Left renal pelvis (tissue), 4 donors: ENCODE measurements at places on chromosomes 3 and 15.

- no peak for DNase-seq
Measured at GRCh38 chr3:124268355-124268754, 276.4 kb upstream of the ROPN1 start.

- DNase-seq: no peak
Measured at GRCh38 chr3:187750006-187750512, 4.8 kb upstream of the BCL6 start.

GRCh38 chr3:13299531-13300155 lies 120.5 kb downstream of the NUP210 start:
- DNase-seq: no peak

GRCh38 chr3:62874711-62875557 lies at the start of gene CADPS:
Gene CADPS (minus strand): TSS chr3:62875416. CDS start chr3:62875029, 387 bp downstream.
- DNase-seq: no peak

GRCh38 chr3:142595581-142595950 lies 627 bp upstream of the PLS1 start:
- DNase-seq: no peak

- DNase-seq: peak; percentile 3
Measured at GRCh38 chr15:42547918-42548248, 710 bp downstream of the LRRC57 start.

DNA sequence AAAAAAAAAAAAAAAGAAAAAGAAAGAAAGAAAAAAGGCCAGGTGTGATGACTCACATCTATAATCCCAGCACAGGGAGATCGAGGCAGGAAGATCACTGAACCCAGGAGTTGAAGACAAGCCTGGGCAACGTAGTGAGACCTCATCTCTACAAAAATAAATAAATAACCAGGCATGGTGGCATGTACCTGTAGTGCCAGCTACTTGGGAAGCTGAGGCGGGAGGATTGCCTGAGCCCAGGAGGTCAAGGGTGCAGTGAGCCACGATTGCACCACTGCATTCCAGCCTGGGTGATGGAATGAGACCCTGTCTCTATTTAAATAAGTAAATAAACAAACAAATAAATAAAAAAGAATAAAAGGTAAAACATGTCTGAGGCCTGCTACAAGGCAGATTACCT lies 39.3 kb upstream of the LACTB start:
- no peak for DNase-seq

- DNase-seq: no peak
Measured at GRCh38 chr3:76826861-76827260, 213.0 kb upstream of the ROBO2 start.

DNA sequence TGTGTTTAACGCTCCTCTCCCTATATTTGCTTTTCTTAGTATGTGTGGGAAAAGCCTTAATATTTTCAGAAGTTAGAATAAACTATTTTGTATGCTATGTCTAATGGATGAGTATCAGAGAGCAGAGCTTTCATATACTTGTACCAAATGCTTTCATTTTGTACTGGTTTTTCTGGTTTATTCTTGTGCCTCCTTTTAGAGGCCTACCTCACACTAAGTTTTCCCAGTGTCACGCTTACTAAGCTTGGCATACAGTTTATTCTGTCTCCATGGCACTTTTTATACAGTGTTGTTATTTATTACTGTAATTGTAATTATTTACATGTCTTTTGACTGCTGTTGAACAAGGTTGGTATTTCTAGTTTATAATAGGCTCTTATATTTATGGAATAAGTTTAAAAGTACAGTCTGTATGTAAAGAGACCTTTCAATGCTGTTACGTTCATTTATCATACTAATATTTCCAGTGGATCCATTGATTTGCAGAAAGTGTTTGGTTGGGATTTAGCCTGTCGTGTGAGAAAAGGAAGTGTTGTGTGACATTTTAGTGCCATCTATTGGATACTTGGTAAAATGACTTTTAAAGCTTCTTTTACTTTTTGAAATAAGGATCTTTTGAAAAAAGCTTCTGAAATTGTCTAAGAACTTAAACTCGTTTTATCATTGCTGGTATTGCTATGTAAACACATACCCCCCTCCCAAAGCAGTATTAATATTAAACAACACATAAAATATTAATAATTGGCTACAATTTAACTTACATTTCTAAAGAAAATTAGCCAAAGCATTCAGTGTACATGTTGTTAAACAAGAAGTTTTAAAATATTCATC lies 5.2 kb upstream of the EBLN2 start:
- DNase-seq: peak; percentile 17
